Adipocyte (in vitro differentiated cells): ENCODE measurements at places on chromosomes 12 and 14.
A peak's percentile ranks its signal among the peaks of the same experiment; 100 is the strongest.

DNA sequence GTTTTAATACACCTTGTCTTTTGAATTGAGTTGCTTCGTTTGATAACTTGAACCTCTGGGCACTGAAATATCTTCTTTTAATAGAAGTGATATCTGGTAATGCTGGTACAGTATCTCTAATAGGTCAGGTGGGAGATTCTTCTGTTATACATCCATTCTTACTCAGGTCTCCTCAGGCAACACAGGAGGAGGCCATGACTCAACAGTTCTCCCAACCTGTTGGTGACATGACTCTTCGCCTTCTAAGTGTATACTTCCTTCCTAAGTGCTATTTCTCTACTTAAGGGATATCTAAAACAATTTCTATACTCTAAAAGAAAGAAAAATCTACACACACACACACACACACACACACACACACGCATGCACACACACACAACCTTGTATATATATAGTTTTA is 509.1 kb downstream of the PCNX1 start:
- DNase-seq: no peak

- no peak for DNase-seq
These were observed 70.0 kb downstream of the PAPLN start for GRCh38 chr14:73307261-73307660.

GRCh38 chr12:107760207-107760808 is 629 bp downstream of the PRDM4 start:
- DNase-seq: peak; percentile 52

DNA sequence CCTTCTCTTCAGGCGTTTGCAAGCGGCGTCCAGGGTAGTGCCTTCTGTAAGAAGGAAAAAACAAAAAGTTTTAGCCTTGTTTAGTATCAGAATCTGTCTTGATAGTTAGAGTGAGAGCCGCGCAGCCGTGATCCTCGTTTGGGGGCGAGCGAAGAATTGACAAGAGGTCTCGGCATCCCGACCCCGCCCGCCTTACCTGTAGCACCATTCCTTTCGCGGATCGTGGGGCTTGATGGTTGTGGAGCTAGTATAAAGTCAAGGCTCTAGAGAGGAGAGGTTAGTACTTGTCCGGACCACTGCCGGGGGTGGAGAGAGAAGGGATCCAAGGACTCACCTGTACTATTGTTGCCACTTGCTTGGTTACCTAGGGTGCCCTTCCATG is 494 bp downstream of the TMTC3 start:
- no peak for DNase-seq

DNA sequence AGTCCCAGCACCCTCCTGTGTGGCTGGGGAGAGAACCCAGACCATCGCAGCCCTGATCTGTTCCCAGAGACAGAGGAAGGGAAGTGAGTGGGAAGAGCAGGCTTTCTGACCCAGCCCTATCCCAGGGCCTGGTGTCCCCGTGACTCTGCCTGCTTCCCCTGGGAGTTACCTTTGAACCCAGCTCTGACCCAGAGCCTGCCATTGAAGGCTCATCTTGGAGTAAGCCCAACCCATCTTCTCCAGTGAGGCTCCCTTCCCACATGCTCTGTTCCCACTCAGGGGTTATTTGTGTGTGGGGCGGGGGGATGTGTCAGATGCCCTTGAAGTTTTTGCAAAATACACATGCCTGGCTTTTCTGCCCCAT is 6.0 kb downstream of the TMEM63C start:
- no peak for DNase-seq

DNA sequence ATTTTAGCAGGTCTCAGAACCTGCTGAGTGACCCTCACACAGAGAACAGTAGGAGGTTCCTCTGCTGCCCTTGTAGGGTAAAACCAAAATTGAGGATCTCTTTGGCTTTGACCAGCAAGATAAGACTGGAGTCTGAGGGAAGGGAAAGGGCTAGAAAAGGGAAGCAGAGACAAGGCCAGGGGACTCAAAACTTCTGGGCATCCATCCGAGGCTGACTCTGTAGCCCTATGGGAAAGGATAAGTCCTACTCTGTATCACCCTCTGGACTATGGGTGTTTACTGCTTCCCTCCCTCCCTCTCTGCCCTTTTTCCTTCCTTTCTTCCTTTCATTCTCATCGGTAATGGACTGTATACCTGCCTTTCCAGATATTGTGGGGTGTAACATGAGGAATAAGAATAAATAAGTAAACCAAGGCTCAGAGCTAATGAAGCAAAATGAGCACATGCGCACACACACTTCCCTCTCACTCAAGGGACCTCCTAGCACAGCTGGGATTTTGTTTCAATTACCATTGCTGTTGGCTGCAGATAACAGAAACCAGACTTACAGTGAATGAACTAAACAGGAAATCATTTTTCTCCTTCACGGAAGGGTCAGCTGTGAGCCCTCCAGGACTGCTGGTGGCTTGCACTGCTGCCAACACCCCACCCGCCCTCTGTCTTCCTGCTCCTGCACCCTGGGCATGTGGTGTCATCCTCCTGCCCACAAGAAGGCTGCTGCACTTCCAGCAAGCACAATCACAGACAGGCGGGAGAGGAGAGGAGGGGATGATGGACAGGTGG is 404.4 kb upstream of the CCDC196 start:
- DNase-seq: no peak

DNA sequence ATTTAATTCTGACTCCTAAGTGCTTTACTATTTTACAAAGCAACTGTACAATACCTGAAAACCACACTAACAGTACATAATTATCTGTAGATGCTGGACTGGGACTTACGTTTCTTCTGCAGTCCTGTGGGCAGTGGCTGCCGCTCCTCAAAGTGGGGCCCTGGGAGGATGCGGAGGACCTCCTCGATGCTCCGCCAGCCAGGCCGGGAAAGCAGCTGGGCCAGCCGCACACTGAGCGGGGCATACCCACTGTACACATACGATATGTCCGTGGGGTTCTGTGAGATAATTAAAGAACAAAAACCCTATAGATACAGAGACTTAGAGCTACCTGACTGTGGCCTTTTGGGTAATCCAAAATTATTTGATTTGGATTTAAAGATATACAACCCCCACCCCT is 6.8 kb upstream of the DIABLO start:
- no peak for DNase-seq

GRCh38 chr12:15939111-15939510 is 28.0 kb downstream of the DERA start:
- no peak for DNase-seq

GRCh38 chr12:27618836-27619235 is 77.4 kb upstream of the REP15 start:
- no peak for DNase-seq

DNA sequence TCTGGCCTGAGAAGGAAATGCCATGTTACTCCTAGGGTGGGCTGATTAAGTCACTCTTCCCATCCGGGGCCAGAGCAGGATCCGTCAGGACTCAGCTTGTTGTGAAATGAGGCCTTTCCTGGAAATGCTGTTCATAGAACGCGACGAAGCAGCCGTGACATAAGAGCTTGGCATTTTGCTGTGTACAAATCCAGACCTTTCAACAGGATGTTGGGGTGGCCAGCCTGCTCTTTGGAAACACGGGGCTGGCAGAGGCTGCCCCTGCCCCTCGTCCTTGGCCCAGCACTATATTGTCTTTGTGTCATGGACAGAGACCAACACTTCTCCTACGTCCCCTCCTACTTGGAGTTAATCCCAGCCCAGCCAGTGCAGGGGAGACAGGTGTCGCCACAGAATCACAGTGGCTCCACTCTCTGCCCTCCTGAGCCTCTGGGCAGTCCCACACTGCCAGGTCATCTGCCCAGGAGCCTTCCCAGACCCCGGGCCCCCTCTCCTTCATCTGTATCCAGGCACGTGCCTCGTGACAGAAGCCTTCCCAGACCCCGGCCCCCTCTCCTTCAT is 18.6 kb upstream of the EIF5 start:
- no peak for DNase-seq

GRCh38 chr14:92568621-92569479 is 55.3 kb downstream of the RIN3 start:
- no peak for DNase-seq

DNA sequence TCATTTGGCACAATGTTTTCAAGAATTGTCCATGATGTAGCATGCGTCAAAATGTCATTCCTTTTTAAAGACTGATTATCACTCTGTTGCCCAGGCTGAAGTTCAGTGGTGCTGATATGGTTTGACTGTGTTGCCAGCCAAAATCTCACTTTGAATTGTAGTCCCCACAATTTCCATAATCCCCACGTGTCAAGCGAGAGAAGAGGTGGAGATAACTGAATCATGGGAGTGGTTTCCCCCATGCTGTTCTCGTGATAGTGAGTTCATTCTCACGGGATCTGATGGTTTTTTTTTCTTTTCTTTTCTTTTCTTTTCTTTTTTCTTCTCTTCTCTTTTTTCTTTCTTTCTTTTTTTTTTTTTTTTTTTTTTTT is 21.8 kb upstream of the LRRK2 start:
- DNase-seq: no peak

DNA sequence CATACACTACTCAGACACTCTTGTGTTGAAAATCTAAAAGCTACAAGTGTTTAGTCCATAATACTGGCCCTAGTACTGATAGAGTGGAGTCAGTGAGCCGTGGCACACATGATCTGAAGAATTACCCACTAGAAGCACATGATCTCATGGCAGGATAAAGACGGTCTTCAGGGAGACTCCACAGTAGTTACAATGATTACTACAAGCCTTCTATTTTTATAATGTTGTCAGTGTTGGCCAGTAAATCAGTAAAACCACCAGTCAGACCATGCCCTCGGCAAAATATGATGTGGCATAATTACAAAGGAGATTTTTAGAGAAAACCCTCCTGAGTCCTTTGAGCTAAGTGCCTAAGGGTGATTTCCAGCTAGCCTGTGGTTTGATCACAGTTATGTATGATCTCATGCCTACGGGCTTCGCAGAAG is 114.9 kb downstream of the PDZRN4 start:
- no peak for DNase-seq
